NCI-H1048 (cell line): ENCODE measurements at places on chromosomes 16 and 17.
A peak's percentile ranks its signal among the peaks of the same experiment; 100 is the strongest.

DNA sequence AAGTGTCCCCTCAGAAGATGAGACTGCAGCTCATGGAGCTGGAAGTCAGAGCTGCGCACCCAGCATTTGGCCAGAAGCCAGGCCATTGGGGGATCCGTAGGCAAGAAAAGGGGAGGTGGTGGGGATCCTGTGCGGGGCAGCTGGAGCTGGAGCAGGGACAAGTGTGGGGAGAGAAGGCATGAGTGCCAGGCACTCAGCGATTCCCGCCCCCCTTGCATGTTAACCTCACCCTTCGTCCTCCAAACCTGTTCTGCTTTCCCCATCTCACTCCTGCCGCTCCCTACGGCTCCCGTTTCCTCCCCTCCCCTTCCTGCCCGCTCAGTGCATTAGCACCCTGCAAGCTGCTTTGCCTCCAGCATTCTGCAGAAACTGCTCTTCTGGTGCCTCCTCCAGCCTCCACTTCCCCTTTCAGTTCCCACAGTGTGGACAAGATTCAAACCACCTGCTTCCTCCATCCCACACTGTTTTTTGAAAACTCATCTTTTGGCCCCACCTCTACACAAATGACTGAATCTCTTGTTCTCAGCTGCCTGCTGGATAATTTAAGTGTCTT lies 5.6 kb downstream of the ALOX15 start:
- DNase-seq = no peak

DNA sequence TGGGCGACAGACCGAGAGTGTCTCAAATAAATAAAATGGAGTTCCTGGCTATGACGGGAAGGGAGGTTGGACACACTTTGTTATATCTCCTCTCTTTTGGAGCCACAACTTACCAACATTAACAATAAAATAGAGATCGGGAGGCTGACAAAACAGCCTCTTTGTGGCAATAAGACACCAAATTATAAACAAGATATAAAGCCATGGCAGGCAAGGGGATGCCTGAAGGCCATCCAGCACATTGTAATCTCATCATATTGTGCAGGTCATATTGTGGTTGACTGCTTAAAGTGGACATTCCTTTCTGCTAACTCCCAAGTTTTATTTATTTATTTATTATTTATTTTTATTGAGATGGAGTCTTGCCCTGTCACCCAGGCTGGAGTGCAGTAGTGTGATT lies 59.9 kb upstream of the MGAT5B start:
- no peak for DNase-seq

DNA sequence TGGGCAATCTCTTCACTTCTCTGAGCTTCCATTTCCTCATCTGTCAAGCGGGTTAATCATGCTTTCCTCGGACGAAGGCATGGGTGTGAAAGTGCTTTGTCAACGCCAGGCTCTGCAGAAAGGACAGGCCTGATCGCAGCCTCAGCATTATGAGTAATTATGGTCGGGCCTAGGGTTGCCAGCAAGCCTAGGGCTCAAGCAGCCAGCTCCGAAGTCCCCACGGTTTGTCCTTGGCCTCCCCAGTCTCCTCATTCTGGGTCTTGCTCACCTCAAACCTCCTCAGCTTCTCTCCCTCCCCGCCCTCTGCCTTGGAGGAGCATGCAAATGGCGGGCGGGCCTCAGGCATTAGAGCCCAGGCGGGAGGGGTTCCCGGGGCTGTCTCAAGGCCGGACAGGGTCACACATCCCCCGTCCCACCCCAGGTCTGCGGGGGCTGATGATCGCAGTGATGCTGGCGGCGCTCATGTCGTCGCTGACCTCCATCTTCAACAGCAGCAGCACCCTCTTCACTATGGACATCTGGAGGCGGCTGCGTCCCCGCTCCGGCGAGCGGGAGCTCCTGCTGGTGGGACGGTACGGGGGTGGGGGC lies 10.2 kb upstream of the FAM83G start:
- no peak for DNase-seq

DNA sequence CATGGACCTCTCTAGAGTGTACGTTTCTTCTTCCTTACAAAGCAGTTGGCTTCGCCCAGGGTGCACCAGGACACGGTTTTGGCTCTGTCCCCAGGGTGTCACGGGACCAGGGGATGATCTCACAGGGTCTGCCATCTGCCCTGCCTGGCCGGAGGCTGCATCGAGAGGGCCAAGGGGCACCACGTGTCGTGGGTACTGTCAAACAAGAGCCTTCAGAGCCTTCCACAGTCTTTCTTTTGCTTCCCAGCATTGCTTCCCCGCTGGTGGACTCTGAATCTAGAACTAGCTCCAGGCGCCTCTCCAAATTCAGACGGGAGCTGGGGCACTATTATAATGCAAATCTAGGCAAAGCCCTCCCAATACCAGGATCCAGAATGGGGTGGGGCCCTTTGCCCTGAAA lies 47.9 kb downstream of the MAPT start:
- no peak for DNase-seq

DNA sequence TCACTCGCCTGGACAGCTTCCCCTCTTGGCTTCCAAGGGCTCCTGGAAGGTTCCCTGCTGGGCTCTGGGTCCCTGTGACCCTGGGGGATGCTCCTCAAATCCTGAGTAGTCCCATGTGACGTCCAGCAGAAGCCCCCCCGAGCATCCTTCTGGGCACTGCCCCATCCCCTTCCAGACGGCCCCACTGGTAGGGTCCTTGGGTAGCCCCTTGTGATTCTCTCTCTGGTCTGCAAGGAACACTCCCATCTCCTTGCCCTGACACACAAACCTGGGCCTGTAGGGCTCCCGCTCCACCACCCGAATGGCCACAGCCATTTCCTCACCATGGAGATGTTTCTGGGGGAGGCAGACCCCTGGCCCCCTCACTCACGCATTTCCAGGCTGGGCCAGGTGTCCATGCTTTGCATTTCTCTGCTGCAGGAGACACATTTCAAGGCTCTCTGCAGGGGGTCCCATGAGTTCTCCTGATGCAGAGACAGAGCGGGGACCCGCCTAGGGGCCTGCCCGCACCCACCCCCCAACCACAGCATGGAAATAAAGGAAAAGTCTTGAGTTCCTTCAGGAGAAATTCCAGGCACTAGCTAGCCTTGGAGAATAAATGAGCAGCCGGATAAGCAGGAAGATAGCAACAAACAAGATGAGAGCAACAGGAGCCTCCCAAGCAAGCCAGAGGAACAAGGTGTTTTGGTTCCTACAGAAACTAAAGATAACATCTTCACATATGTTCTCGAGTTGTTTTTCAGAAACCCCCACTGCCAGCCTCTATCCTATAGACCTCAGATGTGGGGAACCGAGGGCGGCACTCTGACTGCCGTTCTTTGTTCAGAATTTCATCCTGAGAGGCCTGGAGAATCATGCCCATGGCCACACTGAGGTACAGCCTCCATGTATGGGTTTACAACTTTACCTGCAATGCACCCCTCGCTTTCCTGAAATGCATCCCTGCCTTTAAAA lies 128.8 kb downstream of the MGAT5B start:
- DNase-seq = no peak

DNA sequence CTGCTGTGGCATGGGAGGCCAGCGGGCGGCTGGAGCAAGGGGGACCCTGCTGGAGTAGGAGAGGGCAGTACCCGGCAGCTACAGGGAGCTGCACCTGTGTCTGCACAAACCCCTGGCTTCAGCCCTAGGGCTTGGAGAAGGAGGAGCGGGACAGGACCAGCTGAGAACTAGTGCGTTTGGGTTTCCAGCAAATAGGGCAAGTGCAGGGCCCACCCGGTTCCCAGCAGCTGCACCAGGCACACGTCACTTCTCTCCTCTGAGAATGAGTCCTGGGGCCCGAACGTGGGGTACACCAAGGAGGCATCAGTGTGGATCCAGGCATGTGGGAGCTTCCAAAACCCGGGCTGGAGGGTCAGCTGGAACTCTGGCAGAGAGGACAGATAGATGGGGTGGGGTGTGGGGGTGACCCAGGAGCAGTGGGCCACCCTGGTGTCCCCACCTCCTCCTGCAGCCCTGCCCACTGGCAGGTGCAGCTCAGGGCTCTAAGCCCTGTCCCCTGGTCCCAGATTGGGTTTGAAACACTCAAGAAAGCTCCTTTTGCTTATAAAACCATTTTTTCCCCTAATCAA lies 5.6 kb downstream of the C16orf89 start:
- no peak for DNase-seq

DNA sequence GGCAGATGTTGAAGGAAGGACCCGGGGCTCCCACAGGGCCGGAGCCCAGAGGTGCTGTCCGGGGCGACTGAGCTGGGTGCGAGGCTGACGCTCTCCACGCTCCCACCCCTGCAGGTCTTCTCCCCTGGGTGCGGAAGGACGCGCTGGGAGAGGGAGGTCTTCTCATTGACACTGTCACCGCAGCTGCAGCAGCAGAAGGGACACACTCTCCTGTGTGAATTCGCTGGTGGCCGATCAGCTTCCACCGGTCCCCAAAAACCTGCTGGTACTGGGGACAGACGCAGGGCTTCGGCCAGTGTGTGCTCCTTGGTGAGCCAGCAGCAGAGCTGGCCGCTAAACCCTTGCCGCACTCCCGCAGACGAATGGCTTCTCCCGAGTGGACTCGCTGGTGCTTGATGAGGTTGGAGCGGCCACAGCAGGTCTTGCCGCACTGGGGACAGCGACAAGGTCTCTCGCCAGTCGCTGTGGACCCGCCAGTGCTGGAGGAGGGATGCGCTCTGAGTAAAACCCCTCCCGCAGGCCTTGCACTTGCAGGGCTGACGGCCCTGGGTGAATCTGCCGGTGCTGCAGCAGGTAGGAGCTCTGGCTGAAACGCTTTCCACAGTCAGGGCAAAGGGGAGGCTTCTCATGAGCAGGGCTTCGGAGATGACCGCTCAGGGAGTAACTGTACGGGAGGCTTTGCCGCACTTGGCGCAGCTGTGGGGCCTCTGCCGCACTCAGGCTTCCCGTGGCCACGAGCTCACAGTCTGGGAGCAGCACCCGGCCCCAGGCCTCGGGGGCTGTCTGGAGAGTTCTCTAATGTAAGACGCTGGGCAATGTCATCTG lies 6.2 kb downstream of the ZNF843 start:
- DNase-seq = no peak

DNA sequence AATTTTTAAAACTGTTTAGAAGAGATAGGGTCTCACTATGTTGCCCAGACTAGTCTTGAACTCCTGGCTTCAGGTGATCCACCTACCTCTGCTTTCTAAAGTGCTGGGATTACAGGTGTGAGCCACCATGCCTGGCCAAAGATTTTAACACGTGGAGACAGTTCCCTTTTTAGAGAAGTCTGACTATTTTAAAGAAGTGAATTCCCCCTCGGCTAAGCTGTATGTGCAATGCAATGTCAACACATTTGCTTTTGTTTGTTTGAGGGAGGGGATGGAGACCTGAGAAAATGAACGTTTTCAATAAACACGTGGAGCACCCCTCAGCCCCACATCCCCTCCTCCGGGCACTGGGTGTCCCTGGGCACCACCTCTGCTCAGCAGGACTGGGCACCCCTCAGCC lies 14.3 kb upstream of the RNPS1 start:
- no peak for DNase-seq

- no peak for DNase-seq
Observed at GRCh38 chr16:22189473-22190080, 16.5 kb upstream of the EEF2K start.

DNA sequence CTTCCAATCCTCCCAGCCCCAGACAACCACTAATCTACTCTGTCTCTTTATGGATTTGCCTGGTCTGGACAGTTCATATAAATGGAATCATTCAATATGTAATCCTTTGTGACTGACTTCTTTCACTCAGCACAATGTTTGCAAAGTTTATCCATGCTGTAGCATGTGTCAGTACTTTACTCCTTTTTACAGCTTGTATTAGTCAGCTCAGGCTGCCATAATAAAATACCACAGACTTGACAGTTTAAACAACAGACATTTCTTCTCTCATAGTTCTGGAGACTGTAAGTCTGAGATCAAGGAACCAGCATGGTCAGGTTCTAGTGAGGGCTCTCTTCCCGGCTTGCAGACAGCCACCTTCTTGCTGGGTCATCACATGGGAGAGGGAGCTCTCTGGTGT lies 41.3 kb downstream of the GPRC5B start:
- no peak for DNase-seq

GRCh38 chr16:87834668-87835473 lies 34.4 kb downstream of the SLC7A5 start:
- DNase-seq = no peak

DNA sequence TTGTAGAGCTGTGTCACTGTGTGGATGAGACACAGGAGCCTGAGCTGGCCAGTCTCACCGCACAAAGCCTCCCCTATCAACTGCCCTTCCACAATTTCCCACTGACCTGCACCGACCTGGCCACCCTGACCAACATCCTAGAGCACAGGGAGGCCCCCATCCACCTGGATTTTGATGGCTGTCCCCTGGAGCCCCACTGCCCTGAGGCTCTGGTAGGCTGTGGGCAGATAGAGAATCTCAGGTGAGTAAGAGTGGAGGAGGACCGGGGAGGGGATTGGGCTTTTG lies 37.4 kb downstream of the NLRC5 start:
- DNase-seq = no peak

- DNase-seq = peak; percentile 36
Observed at GRCh38 chr17:82875407-82875856, 35.6 kb upstream of the ZNF750 start.

- DNase-seq = peak; percentile 92
Observed at GRCh38 chr17:42659079-42659931, at the start of gene TUBG2. TUBG2 (plus strand) TSS chr17:42659284; CDS start chr17:42659504, 220 bp downstream.

- no peak for DNase-seq
Observed at GRCh38 chr17:44197980-44198720, 1.5 kb downstream of the ATXN7L3 start.

DNA sequence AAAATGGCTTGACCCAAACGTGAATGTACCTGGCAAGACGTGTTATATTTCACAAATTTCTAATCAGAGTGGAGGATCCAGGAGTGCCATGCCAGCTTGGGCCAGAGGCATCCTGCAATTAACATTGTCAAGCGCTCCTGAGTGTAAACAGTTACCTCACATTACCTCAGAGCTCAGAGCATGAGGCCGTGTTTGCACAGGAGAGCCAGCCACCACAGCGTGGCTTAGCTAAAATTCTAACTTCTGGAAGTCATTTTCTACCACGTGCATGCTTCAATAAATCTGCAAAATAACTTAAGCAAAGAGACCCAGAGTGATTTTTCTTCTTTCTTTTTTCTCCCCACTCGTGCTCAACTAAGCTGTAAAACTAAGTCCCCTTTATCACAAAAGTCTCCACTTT lies 769.0 kb downstream of the KCNJ2 start:
- no peak for DNase-seq

DNA sequence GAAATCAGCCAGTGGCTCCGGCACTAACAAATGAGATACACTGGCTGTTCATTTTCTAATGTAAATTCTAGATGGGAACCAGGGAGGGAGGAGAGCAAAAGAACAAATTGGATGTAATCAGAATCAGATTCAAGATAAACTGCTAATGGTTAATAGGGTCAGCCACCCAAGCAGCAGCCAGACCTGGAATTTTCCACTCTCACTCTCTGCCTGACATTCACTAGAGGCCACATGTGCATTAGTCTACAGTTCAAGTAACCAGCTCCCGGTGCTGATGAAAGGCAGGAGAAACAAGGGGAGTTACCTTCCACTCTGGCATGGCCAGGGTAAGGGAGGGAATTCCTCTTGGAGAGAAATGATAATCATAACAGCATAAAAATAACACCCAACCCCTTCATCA lies 597.7 kb downstream of the TOX3 start:
- DNase-seq = no peak

DNA sequence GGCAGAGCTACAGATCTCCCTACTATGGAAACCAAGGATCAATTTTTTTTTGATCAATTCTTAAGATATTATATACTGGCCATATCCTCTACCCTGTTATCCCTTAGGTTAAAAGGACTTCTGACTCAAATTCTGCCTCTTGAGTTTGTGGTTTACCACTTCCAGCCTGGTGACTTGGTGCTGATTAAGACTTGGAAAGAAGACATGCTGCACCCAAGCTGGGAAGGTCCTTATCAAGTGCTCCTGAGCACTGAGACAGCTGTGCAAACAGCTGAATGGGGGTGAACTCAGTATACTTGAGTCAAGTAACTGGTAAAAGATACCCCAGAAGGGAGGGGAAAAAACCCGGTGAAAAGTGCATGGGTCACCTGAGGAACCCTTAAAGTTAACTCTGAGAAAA lies 20.5 kb upstream of the SPACA3 start:
- no peak for DNase-seq
